ENCODE measurements at places on chromosomes 1 and 21.

DNA sequence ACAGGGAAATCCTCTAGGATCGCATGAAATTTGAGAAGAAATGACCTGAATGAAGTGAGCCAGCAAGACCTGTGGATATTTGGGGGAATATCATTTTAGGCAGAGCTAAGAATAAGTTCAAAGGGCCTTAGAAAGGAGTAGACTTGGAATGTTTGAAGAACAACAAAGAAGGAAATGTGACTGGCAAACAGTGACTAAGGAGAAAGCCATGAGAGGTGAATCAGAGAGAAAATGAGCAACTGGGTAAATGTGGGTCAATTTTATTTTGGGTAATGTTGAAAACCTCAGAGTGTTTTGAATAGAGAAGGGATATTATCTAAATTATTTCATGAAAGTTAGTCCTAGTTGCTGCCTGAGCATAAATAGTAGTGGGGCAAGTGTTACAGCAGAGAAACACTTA, 672.8 kb downstream of the LMO4 start:
- no peak for DNase-seq

DNA sequence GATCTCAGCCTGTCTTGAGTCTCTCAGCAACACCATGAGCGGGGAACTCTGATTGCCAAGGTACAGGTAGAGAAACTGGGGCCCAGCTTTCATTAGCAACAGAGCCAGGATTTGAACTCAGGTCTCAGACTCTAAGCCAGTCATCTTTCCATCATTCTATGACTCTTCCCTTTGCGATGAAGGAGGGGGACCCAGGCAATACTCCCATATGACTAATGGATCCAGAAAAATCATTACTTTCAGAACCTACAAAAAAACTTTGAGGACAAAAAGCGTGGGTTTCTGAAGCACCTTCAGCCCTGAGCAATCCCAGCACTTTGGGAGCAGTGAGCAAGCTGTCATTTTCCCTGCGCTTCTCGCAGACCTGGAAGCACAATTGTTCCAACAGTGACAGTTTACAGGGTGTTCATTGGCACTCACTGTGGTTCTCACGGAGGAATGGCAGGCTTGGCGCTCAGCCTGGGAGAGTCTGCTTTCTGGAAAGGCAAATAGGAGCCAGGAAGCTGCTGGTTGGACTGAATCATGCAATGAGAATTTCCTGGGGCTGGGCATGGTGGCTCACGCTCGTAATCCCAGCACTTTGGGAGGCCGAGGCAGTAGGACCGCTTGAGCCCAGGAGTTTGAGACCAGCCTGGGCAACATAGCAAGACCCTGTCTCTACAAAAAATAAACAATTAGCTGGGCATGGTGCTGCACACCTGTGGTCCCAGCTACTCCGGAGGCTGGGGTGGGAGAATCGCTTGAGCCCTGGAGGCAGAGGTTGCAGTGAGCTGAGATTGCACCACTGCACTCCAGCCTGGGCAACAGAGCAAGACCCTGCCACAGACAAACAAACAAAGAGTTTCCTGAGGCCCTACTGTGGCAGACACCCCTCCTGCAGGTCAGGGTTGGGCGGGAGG, 40.1 kb downstream of the SLC2A7 start:
- no peak for DNase-seq

- DNase-seq: no peak
Observed at GRCh38 chr1:12454406-12455391, 163.3 kb downstream of the DHRS3 start.

- DNase-seq: no peak
Observed at GRCh38 chr1:67431869-67432578, 1.8 kb upstream of the SERBP1 start.

DNA sequence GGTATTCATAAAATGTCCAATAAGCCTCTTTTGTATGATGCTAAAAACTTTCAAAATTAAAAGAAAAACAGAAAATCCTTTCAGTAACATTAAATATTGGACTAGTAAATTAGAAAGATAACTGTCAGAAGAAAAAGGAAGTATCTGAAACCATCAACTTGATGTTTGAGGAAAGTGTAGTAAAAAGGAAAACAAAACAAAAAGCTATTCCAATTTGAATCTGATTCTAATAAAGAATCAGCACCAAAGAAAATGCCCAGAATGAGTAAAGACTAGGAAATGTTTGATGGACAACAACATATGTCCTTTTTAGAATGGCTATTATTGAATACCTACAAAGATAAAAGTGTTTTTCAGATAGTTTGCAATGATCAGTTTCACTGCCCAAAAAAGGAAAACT, 79.9 kb upstream of the RBM34 start:
- no peak for DNase-seq

- DNase-seq: no peak
Observed at GRCh38 chr1:108801101-108801500, 54.6 kb downstream of the STXBP3 start.

DNA sequence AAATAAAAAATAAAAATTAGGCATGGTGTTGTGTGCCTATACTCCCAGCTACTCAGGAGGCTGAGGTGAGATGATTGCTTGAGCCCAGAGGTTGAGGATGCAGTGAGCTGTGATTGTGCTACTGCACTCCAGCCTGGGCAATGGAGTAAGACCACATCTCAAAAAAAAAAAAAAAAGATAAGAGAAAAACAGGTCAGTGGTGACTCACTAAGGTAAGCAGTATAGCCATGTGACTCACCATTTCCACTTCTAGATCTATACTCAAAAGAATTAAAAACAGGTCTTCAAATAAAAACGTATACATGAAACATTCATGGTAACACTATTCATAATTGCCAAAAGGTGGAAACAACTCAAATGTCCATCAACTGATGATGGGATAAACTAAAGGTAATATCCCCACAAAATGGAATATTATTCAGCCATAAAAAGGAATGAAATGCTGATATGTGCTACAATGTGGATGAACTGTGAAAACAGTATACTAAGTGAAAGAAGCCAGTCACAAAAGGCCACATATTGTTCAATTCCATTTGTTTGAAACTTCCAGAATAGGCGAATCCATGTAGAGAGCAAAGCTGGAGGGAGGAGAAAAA, 75.1 kb downstream of the ZNF281 start:
- no peak for DNase-seq

DNA sequence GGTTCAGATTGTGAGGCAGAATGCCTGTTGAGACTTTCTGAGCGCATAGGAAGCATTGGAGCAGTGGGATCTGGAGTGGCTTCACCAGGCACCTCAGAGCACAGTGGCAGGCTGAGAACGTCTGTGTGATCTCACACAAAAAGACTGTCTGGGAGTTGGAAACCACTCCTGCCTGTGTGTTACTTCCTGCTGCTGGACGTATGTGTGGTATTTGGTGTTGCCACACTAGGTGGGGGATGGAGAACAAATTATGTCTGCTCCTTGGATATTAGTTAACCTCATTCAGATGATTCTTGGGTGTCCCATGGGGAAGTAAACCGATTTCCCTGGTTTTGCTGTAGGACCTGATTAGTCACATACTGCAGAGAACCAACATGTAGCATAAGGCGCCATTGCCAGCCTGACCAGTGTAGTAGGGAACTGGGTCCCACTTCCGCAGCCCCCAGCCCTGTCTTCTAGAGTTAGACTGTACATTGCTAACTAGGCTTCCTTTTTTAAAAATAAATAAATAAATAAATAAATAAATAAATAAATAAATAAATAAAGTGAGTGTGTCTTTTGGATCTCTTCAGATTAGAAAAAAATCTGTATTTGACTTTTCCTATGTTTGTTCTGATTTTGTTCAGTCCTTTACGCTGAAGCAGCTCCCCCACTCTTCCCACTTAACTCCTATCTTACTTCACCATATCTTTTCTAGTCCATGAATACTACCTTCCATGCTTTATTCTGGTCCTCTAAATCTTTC, 26.9 kb downstream of the UCK2 start:
- DNase-seq: no peak

DNA sequence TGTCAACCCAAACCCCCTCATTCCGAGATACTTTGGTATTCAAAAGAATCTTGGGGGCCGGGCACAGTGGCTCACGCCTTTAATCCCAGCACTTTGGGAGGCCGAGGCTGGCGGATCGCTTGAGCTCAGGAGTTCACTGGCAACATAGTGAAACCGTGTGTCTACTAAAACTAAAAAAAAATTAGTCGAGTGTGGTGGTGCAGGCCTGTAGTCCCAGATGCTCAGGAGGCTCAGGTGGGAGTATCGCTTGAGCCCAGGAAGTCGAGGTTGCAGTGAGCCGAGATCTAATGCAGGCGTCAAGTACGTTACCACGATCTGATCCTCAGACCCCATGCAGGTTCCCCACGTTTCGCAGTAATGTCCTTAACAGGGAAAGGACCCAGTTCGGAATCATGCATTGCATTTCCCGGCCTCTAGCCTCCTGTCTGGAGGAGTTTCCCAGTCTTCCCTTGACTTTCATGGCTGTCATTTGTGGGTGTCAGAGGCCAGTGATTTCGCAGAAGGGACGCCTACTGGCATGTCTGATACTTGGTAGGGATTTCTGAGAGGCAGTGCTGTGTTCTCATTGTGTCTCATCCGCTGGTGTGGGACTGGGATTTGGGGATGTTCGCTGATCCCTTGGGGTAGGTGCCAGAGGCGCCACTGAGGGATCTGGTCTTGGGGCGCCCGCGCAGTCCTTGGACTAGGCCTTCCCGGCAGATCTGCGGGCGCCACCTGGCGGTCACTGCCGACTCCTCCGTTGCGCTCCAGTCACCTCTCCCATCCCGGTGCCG, 39.3 kb upstream of the HMGN1 start:
- peak; percentile 91 for DNase-seq

- no peak for DNase-seq
Observed at GRCh38 chr1:77253211-77253610, 28.6 kb upstream of the AK5 start.

DNA sequence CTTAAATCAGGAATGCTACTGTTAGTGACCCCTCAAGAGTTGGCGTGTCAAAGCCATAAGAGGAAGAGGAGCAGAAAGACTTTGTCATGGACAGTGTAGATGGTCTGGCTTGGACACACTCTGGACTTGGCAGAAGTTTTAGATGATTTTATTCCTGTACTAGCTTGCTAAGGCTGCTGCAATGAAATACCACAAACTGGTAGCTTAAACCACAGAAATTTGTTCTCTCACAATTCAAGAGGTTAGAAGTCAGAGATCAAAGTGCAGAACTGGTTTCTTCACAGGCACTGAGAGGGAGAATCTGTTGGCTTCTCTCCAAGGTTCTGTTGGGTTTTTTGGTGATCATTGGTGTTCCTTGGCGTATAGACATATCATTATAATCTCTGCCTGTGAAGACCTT, 869.8 kb upstream of the B3GALT2 start:
- DNase-seq: no peak

GRCh38 chr21:22827422-22827821, 1829.2 kb downstream of the NCAM2 start:
- no peak for DNase-seq

DNA sequence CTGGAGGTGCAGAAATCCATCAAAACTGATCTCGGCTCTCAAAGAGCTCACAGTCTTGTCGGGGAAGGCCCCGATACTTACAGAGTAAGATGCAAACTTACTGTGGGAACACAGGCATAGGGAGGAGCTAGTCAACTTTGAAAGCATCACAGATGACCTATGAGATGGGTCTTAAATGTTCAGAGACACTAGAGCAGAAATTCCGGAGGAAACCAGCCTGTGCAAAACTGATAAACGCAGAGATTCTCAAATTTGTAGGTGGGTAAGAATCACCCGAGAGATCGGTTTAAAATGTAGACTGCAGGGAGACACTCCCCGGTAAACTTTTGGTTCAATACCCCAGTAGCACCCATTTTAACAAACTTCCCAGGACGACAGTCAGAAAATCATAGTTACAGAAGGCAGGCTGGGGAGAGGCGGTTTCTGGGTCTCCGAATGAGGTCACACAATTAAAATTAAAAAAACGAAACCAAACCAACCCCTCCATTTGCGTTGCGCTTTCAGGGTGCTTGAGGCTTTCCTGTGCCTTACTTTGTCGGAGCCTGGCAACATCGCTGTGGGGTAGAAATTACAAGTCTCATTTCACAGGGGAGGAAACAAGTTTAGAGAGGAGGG, 755 bp upstream of the THRAP3 start:
- DNase-seq: peak; percentile 61

DNA sequence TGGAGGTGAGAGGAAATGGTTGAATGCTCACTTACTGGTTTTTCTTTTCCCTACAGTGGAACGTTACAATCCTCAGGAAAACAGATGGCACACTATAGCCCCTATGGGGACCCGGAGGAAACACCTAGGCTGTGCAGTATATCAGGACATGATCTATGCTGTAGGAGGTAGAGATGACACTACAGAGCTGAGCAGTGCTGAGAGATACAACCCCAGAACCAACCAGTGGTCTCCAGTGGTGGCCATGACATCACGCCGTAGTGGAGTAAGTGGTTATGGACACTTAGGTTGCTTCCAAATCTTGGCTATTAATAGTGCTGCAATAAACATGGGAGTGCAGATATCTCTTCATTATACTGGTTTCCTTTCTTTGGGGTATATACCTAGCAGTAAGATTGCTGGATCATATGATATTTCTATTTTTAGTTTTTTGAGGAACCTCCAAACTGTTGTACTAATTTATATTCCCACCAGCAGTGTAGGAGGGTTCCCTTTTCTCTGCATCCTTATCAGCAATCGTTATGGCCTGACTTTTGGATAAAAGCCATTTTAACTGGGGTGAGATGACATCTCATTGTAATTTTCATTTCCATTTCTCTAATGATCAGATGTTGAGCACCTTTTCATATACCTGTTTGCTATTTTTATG, 48.8 kb upstream of the DARS2 start:
- no peak for DNase-seq

- no peak for DNase-seq
Observed at GRCh38 chr1:22808676-22809483, 98.2 kb downstream of the EPHB2 start.

GRCh38 chr1:231923491-231924041, 297.0 kb downstream of the DISC1 start:
- no peak for DNase-seq

GRCh38 chr1:60727552-60727951, 354.8 kb upstream of the NFIA start:
- DNase-seq: no peak

DNA sequence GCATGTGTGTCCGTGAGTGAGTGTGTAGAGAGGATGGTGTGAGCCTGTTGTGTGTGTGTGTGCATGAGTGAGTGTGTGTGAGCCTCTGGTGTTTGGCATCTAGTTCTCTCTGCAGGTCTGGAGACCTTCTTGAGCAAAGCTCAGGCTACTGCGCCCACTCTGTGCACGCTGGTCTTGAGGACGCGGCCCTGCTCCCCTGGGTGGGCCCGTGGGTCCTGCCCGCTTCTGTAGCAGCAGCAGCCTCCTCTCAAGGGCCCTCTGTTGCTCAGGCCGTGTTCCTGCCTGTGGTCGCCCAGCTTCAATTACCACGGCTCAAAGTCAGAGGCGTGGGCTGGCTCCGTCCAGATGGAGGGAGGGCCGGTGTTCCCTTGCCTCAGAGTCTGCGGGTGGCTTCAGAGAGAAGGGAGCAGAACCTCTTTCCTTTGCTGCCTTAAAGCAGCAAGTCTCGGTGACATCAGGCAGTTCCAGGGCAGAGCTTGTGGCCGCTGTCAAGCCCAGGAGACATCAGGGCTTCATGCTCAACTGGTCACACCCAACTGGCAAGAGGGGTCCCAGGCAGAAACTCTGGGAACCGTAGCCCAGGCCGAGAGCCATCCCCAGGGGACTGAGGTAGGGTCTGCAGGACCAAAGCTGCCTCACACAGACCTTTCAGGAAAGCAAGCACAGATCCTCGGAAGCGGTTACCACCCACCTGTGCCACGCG, 270.6 kb upstream of the VAMP3 start:
- DNase-seq: no peak
